ENCODE measurements at places on chromosomes 1 and 21.
A peak's percentile ranks its signal among the peaks of the same experiment; 100 is the strongest.

DNA sequence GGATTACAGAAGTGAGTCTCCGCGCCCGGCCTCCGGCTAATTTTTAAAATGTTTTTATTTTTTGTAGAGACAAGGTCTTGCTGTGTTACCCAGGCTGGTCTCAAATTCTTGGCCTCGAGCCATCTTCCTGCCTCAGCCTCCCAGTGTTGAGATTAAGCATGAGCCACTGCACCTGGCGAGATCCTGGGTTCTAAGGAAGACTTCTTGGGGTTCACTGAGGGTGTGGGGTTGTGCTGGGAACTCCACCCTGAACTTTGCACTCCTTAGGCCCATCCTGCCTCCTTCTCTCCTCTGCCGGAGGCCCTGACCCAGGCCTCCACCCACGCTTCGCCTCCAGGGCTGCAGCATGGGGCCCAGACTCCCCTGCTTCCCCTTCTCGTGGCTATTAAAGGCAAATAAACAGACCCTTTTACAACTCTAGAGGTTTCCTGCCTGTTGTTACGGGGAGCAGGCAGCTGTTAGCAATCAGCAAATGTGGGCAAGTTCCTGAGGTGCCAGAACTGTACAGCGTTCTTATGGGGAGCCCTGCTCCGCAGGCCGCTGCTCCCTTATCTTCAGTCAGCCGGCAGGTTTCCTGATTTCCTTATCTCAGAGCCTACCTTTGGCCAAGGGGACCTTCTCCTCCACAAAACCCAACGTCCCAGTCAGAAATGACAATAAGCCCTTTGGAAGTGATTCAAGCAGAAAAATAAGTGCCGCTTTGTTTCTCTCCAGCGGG, 41.0 kb upstream of the LIN9 start:
- DNase-seq = no peak

DNA sequence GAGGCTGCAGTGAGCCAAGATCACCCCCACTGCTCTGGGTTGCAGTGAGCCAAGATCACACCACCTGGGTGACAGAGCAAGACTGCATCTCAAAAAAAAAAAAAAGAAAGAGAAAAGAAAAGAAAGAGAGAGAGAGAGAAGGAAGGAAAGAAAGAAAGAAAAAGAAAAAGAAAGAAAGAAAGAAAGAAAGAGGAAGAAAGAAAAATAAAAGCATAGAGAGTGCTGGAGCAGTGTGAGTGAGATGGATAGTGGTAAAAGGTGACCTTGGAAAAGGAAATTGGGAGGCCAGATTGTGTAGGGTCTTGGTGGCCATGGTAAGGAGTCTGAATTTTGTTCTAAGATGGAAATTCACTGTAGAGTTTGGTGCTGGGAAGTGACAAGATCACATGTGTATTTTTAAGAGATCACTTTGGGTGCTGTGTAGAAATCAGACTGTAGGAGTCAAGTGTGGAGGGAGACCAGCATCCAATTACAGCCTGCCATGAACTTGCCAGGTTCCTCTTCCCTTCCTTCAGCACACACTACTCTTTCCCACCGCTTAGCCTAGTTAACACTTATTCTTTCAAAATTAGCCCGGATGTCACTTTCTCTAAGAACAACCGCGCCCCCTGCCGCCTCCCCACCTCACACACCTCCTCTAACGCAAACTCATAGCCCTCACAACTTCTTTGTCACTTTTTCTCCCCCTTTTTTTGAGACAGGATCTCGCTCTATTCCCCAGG, 17.9 kb downstream of the MTX1 start:
- peak; percentile 84 for DNase-seq

GRCh38 chr1:905811-906599, 17.7 kb upstream of the SAMD11 start:
- no peak for DNase-seq

- DNase-seq = peak; percentile 51
These were observed 123.5 kb downstream of the PTPN14 start for GRCh38 chr1:214427871-214428277.

GRCh38 chr1:24898909-24899439, 31.1 kb downstream of the RUNX3 start:
- DNase-seq = no peak

- no peak for DNase-seq
These were observed 586 bp downstream of the CHI3L2 start for GRCh38 chr1:111227851-111228747.

- no peak for DNase-seq
These were observed 90.1 kb upstream of the ZRANB2 start for GRCh38 chr1:71170925-71171324.

DNA sequence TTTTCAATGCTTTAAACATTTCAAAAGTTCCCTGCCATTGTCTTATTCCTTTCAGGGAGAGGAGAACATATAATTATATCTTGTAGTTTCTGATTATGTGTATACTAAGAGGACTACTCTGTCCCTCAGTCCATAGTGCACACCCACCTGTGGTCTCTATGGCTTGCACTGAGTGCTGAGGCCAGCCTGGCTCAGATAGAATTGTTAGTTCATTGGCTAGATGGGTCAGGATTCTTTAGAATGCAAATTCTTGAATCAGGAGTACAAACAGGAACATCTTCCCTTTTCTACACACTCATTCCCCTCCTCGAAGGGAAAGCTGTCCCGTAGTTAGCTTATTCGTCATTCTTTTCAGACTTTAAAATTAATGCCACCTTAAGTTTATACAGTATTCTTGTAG, 8.2 kb downstream of the BACH1 start:
- DNase-seq = no peak
